ENCODE measurements at places on chromosomes 7 and 10.
A peak's percentile ranks its signal among the peaks of the same experiment; 100 is the strongest.

DNA sequence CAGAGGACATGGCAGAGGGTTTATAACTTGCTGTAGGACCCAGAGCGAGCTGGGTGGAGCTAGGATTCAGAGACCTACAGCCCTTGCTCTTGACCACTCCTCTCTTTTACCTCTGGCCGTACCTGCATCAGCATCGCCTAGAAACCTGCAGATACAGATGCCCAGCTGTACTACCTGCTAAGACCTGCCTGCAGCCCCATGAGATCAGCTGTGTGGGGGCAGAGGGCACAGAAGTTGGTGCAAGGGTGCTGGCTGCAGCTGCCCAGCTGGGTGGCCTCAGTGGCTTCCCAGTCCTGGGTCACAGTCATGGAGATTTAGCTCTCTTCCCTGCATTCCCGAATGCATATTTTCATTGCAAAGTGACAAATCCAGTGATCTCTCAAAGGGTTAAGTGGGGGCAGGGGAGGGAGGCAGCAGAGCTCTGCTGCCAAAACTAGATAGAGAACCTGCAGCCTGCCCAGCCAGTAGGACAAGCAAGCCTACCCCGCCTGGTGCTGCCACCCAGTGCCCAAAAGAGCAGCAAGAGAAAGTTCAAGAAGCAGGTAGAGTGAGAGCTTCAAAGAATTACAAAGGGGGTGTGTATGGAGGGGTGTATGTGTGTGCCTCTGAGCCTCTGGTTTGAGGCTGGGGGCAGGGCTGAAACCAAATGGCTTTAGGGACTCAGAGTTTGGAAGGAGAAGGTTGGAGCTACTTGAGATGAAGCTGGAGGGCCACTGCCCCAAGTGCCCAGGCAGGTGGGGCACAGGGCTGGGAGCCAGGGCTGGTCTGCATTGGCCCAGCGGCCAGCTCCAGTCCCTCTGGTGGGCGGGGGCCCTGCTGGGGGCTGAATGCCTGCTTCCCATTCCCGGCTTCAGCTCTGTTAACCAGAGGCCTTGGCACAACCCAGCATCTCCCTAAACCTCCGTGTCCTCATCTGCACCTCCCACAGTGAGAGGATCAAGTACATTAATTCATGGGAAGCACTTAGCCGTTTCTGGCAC, 6.9 kb downstream of the FAM241B start:
- no peak for DNase-seq

- DNase-seq: no peak
Measured at GRCh38 chr7:142391191-142391992, 133.5 kb upstream of the PRSS58 start.

GRCh38 chr7:53111031-53111430, 75.6 kb downstream of the POM121L12 start:
- no peak for DNase-seq

DNA sequence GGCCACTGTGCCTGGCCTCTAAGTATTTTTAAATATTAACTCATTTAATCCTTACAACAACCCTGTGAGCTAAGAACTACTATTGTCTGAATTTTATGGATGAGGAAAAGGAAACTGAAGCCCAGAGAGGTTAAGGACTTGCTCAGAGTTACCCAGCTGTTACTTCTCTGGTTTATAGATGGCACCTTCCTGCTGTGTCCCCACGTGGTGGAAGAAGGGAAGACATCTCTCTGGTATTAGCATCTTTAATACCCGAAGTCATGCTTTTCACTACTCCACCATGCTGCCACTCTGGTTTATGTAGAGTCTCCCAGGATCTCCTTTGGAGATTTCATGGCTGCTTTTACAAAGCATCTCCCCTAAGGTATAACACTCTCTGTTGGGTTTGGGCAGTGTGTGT, 105.5 kb upstream of the MKLN1 start:
- DNase-seq: no peak

GRCh38 chr10:73946253-73947145, 35.6 kb downstream of the PLAU start:
- no peak for DNase-seq

DNA sequence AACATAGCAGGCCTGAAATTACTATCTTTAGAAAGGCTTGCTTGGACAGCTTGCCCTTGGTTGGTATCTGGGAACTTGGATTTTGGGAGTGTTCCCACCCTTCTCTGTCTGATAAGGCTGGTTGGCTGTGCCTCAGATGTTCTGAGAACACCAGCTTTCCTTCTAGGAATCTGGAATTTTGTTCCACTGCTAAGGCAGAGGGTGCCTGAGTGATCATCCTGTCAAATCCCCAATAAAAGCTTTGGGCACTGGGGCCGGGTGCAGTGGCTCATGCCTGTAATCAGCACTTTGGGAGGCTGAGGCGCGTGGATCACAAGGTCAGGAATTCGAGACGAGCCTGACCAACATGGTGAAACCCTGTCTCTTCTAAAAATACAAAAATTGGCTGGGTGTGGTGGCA, 5.0 kb downstream of the TRUB1 start:
- DNase-seq: no peak

DNA sequence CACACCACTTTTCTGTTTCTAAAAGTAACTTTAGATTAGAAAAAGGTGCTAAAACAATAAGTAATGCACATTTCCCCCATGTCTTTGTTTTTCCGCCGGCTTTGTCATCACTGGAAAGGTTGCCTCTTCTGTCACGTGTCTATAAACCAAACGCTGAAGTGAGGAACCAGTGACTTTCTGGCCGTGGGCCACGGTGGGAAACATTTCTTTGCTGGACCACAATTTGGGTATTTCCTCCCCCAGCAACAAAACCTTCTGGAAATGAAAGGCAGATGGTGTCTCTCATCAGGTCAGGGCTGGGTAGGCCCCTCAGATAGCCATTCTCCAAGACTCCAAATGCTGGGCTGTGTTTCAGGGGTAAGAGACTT, 174.5 kb downstream of the SH3PXD2A start:
- DNase-seq: no peak

DNA sequence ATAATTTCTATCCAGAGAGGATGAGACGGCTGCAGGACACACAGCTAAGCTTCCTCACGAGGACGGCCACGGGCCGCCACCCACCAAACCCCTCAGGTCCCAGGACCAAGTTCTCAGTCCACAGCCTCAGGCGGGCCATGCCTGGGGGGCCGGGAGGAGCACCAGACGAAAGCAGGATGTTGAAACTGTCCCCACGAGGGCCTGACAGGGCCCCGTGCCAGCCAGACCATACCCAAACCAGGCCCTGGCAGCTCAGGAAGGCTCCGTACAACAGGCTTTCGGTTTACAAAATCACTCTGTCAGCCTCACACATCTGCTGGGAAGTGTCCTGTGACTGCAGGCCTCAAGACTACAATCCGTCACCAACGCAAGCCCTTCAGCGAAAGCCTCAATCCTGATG, 14.5 kb downstream of the TUBGCP2 start:
- DNase-seq: no peak

DNA sequence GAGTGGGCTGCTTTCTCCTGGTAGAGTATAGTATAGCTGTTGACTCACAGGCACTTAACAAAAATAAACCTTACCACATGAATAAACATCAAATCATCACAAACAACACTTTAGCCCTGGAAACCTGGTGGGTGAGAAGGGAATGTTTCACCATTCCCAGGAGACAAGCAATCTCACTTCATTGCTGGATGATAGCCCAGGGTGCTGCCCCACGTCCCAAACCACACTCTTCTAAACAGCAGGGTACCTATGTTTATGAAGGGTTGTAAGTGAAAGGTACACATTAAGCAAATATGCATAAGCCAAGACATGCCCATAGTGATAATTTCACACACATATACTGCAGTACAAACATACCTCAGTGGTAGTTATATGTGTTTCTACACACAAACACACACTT, 276.2 kb downstream of the FGFR2 start:
- no peak for DNase-seq

DNA sequence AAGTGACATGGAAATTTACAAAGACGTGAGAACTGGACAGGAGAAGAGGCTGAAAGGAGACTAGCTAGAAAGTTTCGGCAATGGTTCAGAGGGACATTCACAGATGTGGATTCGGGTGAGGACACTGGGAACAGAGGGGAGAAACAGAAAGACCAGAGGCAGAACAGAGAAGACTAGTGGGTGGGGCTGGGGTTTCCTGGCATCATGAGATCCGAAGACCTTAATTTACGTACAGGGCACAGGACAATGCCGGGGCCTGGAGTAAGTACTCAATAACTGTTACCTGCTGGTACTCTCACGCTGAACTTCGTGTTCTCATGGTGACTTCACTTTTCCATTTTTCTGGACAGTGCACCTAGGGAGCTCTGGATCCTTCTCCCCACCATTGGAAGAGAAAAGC, 53.5 kb downstream of the VOPP1 start:
- no peak for DNase-seq

- DNase-seq: no peak
Measured at GRCh38 chr7:87510411-87510875, 35.0 kb upstream of the ABCB4 start.

- DNase-seq: no peak
Measured at GRCh38 chr7:143516981-143517380, 39.3 kb downstream of the TAS2R41 start.

- no peak for DNase-seq
Measured at GRCh38 chr7:115721293-115722217, 309.0 kb downstream of the TFEC start.

DNA sequence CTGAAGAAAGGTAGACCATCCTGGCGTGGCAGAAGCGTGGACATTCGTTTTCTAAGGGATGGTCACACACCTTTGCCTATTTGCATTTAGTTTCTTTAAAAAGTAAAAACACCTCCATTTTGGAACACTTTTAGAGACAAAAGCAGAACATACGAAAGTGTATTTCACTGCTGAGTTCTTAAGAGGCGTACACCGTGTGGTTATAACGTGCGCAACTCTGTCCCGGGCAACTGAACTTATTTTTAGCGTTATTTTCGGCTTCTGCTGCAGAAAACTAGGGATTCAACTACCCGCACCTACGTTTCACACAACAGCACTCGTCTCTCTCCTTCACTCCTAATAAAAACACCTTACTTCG, 557 bp upstream of the LSM8 start:
- no peak for DNase-seq

GRCh38 chr7:96728139-96728538, 18.5 kb upstream of the SEM1 start:
- no peak for DNase-seq

DNA sequence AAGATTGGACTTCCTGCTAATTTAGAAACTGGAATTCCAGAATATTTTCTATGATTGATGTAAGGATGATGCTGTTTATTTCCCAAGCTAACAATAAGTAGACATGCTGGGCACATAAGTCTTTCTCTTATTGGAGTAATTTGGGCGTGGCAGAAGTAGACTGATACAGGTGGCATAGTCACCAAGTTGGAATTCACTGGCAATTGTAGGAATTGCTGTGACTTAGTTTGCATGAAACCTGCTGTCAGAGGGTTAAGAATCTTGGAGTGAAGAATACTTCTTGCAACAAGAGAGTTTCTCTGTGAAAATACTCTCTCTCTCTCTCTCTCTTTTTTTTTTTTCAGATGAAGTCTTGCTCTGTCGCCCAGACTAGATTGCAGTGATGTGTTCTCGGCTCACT, 569.7 kb downstream of the REEP3 start:
- DNase-seq: no peak

DNA sequence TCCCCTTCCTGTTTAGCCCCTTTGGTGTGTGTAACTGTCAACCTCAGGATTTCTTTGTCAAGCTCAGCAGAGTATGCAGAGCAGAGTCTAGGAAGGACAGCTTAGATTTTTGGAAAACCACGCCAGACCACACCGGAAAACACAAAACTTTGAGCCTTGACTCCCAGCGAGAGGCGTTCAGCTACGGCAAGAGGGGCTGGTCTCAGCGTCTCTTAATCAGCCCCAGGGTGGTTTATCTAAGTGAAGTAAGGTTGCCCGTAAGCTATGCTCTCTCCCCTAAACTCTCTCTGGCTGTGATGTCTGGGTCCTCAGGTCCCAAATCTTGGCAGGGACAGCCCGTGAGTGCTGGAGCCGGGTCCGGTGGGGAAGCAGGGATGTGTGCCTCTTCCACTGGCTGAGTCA, 230.9 kb downstream of the KLF6 start:
- DNase-seq: no peak

- peak; percentile 46 for DNase-seq
Measured at GRCh38 chr10:17229016-17229716, 1.1 kb downstream of the VIM start.

GRCh38 chr7:30446266-30446665, 32.3 kb downstream of the NOD1 start:
- DNase-seq: no peak

DNA sequence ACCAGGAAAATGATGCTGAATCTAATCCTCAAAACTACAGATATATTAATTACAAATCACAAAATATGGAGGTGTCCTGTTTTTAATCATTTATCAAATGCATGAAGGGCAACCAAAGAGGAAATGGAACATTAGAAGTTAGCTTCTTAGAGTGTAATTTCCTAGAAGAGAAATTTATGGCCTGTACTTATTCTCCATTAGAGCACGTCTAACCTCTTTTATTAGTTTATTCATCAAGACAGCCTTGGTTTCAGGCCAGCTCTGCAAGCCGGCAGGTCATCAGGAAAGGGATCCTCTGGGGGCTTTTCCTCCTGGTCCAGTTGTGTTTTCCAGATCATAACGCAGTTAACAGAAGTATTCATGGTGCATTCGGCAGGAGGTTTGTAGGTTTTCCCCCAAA, 517.6 kb downstream of the KCNMA1 start:
- no peak for DNase-seq

DNA sequence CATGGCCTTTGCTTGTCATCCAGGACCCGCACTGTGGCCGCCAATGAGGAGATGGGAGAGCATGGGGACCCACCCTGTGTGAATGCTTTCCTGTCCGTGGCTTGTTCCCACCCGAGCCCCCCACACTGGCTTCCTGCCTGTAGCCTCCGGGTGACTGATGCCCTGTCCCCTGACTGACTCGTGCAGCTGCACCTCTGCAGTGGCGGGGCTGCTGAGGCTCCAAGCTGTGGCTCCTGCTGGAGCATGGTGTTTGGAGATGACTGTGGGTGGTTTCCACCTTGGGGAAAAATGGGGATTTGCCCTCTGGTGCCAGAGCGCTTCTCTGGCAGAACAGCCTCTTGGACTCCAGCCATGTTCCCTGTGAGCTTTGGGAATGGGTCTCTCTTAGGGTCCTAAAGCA, 2.1 kb downstream of the CAMK1D start:
- DNase-seq: no peak

- no peak for DNase-seq
Measured at GRCh38 chr7:45924283-45924682, 3.2 kb upstream of the IGFBP3 start.

DNA sequence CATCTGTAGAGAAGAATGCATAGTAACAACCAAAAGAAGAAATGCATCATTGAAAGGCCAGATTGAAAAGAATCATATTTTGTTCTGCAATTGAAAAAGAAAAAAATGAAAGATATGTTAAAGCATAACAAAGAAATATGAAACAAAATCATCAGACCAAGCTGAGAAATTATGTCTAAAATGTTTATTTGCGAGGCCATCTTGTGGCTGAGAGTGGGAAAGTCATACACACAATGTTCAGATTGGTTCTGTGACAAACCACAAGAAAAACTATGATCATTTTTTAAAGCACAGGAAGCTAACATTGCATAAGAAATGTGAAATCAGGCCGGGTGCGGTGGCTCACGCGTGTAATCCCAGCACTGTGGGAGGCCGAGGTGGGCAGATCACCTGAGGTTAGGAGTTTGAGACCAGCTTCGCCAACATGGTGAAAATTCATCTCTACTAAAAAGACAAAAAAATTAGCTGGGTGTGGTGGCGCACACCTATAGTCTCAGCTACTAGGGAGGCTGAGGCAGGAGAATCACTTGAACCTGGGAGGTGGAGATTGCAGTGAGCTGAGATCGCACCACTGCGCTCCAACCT, 36.6 kb downstream of the ABCB5 start:
- DNase-seq: no peak

- no peak for DNase-seq
Measured at GRCh38 chr7:116626886-116627285, 45.1 kb upstream of the MET start.

- DNase-seq: no peak
Measured at GRCh38 chr7:69545175-69545574, 53.1 kb upstream of the AUTS2 start.

All from stimulated activated CD4-positive, alpha-beta T cell treated with anti-CD3 and anti-CD28 coated beads, TNF-alpha, amount 100 ng/mL, for 1 hour (primary cell).